ENCODE measurements at places on chromosomes 12 and 14.

- DNase-seq: no peak
Observed at GRCh38 chr12:127720334-127720733, 546.6 kb upstream of the TMEM132C start.

DNA sequence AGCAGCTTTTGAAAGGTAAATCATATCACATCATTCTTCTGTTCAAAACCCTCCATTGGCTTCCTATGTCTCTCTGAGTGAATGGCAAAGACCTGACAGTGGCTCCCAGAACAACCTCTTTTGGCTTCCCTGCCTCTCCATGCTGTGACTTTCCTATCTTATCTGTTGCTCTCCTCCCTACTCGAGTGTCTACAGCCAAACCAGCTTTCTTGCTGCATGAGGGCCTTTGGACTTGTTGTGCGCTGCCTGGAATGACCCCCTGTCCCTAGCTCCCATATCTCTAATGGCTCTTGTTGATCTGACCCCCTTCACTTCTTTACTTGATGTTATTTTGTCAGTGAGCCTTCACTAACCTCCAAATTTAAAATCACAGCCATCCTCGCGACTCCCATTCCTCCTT, 2.5 kb downstream of the SYNE2 start:
- no peak for DNase-seq

GRCh38 chr14:61025251-61026223, 44.5 kb downstream of the SLC38A6 start:
- DNase-seq: peak; percentile 47

- no peak for DNase-seq
Observed at GRCh38 chr14:85399186-85399585, 130.8 kb upstream of the FLRT2 start.

GRCh38 chr12:28899951-28900350, 249.1 kb upstream of the FAR2 start:
- DNase-seq: no peak

GRCh38 chr12:84698576-84699333, 213.8 kb downstream of the SLC6A15 start:
- no peak for DNase-seq

- no peak for DNase-seq
Observed at GRCh38 chr14:104548802-104549535, 30.6 kb upstream of the C14orf180 start.

DNA sequence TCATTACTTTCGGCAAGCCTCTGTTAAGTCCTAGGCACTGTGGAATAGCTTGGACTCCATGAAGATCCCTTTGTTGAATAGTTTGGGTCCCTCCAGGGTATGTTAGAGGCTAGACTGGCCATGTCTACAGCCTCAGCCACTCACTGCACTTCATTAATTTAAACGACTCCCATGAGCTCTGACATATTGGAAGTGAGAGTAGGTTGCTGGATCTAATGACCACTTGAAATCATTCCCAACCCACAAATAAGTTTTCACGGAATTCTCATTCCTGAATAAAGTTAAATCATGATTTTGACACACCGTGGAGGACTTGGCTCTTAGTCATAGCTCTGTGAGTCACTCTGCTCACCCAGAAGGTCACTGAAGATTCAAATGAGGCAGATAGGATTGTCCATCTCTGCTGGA, 21.4 kb upstream of the APPL2 start:
- no peak for DNase-seq
